8988T (cell line): ENCODE measurements at places on chromosomes 6 and 20.

GRCh38 chr20:18743665-18744440 is 69.7 kb upstream of the SCP2D1 start:
- DNase-seq: no peak

DNA sequence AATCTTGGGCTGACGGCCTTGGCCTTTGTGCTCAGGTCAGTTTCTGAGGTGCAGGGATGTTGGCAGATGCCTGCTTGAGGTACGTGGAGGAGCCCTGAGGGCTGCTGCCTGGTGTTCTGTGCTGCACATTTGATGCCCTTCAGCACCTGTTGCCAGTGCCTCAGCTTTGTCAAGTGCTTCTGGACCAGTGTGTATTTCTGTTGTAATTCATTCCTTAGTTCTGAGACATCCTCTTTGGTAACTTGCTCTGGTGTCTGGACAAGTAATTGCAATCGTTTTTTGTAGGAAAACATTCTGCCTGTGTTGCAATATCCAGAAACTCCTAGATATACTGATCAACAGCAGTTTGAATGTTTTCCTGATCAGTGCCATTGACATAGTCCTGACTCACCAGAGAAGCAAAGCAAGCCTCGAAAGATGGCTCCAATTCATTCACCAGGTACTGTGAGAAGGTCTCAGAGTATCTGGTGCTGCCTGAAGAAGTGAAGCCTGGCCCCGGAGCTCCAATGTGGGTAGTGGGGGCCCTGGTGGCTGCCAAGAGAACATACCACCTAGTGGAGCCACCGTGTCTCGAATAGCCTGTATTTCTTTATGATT is 26.7 kb downstream of the ZNF337 start:
- no peak for DNase-seq

DNA sequence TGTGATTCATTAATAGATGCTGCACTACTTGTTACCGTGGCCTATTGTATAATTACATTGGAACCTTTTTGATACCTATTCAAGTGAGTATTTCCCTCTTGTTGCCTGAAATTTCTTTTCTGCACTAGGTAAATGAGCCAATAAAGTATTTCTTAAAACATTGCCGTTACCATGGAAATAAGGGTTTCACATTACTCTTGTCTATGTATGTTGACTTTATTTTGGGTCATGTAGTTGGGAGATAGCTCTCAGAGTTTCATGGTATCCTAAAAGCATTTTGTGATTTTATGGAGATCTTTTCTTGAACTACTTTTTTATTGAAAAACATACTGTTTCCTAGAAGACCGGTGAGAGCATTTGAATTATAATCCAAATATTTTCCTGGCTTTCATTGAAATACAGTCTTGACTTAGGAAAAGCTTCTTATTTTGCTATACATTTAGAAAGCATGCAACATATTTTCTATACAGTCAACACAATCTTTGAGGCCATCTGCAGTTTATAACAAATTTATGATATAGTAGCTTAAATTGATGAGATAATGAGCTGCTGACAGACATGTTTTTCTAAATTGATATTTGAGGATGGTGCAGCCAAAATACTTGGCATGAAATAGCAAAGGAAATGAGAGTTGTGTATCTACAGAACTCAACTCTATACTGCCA is 650.4 kb downstream of the RFPL4B start:
- no peak for DNase-seq

GRCh38 chr6:13081189-13081563 is 247.2 kb downstream of the TBC1D7 start:
- DNase-seq: no peak

GRCh38 chr6:73704798-73705197 is 8.8 kb downstream of the CD109 start:
- DNase-seq: no peak

- no peak for DNase-seq
These were observed 28.6 kb downstream of the SPATA2 start for GRCh38 chr20:49886571-49887213.

GRCh38 chr6:5034736-5035135 is 30.9 kb upstream of the RPP40 start:
- DNase-seq: no peak
